Stimulated activated CD4-positive, alpha-beta T cell treated with anti-CD3 and anti-CD28 coated beads, Interleukin-15, amount 100 ng/mL, for 48 hours (primary cell): ENCODE measurements at places on chromosomes 4 and X.

DNA sequence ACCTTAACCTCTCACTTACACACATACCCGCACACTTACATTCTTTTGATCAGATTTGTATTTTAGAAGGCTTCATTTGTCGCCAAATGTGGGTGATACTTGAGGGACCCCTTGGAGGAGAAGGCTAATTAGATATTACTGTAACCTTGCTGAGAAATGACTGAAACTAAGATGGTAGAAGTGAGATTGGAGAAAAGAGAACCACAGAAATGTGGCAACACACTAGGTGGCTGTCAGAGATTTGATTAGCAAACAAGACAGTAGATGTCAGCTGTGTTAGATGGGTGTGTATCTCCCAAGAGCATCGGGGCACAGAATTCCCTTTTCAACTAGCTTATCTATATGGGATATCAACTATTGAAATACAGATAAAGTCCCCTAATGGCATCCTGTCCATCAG, 149.3 kb upstream of the FABP2 start:
- no peak for DNase-seq

DNA sequence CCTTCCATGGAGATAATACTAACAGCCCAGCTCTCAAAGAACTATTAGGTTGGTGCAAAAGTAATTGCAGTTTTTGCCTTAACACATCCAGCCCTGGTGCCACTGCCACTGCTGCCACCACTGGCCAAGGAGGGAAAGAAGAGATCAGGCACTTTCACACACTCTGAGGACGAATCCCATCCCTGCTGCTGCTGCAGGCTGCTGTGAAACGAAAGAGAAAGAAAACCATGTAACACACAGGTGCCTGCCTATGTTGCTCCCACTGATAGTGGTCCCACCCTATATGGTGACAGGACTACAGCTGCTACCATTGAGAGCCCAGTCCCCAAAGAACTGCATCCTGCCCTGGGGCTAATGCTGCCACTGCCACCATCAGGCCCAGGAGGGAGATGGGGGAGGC, 35.1 kb downstream of the TMLHE start:
- no peak for DNase-seq

DNA sequence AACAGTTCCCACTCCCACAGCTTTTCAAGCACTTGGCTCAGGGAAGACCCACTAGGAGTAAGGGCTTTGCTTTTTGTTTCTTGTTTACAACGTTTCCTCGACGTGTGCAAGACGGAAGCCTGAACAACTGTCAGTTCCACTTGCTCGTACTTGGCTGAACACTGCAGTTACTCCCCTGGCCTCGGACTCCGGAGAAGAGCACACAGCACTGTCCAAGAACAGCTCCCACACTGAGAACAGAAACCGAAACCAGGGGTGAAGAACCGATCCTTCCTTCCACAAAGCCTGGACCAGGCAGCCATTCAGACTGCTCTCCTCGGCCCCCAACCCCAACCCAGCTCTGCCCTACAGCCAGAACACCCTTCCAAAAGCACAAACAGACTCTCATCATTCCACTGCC, 25.5 kb downstream of the IRF2 start:
- DNase-seq = no peak

GRCh38 chr4:188161167-188161566, 21.9 kb downstream of the TRIML1 start:
- no peak for DNase-seq

GRCh38 chr4:154916068-154916467, 135.0 kb downstream of the RBM46 start:
- DNase-seq = no peak

GRCh38 chrX:10106806-10107205, 50.0 kb upstream of the CLCN4 start:
- DNase-seq = no peak

GRCh38 chrX:133435544-133436124, 20.3 kb upstream of the GPC4 start:
- no peak for DNase-seq

GRCh38 chr4:54315561-54316538, 86.8 kb downstream of the PDGFRA start:
- DNase-seq = no peak

DNA sequence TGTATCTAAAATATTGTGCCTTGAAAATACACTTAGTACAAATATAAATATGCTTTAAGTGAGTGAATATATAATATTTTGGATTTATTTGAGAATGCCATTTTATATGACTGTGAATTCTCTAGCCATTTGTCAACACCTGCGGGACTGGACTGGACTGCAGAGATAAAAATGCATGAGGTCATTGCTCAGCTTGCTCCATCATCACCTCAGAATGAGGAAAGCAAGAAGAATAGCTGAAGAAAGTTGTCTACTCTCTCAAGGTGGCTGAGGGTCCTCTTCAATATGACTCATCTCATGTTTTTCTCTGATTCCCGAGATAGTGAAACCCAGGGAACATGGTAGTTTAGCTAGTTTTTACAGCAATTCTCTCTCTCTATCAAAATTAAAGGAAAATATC, 732.5 kb upstream of the AGA start:
- DNase-seq = no peak

DNA sequence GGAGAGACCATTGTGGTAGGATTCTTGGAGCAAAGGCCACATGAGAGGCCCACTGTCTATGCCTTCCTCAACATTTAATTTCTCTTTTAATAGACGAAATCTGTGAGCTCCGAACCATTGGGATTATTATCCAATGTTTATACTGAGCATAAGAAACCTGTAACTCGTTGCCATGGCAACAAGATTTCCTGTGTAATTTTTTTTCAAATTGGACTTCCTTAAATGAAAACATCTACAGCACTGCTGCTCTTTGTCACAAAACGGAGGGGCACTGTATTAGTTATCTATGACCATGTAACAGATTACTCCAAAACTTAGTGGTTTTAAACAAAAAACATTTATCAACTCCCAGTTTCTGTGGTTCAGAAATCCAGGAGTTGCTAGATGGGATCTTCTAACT, 38.7 kb downstream of the PPP1R2C start:
- DNase-seq = no peak

- no peak for DNase-seq
Measured at GRCh38 chr4:103075435-103075893, 1.1 kb downstream of the SLC9B2 start.

DNA sequence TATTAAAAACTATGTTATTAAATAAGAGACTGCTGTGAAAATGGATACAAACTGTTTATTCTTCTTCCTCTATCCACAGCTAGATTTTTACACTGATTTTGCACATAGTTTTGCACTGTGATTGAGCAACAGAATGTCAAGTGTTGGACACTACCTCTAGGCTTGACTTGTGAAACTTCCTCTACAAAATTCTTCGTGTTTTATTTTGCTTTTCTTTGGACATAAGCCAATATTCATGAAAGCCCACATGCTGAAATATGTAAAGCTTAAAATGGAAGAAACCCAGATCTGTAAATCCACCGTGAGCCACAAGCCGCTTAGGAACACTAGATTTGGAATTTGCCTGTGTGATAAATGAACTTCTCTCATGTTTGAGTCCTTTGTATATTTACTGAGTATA, 849.4 kb downstream of the FSTL5 start:
- no peak for DNase-seq

DNA sequence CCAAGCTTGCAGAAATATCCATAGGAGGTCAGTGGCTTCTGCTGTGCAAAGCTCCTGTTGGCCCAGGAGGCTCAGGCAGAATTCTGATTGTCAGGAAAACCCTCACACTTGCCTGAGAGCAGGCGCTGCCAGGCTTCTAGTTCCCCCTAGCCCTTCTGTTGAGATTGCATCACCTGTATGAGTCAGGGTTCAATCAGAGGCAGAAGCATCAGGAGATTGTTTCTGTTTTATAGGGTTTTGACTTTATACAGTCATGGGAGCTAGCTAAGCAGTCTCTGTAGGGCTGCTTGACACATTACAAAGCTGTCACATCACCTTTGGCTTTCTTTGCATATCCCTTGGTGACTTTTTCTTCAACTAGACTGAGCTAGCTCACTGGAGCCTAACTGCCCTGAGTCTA, 27.8 kb downstream of the DIPK2B start:
- no peak for DNase-seq

- no peak for DNase-seq
Measured at GRCh38 chrX:142804085-142804484, 221.6 kb upstream of the SPANXN4 start.
